ENCODE measurements at places on chromosomes 4 and X.
A peak's percentile ranks its signal among the peaks of the same experiment; 100 is the strongest.

GRCh38 chr4:175092114-175092513 lies 174.0 kb downstream of the ADAM29 start:
- no peak for DNase-seq

GRCh38 chrX:13752646-13753045 lies 18.1 kb downstream of the OFD1 start:
- no peak for DNase-seq

DNA sequence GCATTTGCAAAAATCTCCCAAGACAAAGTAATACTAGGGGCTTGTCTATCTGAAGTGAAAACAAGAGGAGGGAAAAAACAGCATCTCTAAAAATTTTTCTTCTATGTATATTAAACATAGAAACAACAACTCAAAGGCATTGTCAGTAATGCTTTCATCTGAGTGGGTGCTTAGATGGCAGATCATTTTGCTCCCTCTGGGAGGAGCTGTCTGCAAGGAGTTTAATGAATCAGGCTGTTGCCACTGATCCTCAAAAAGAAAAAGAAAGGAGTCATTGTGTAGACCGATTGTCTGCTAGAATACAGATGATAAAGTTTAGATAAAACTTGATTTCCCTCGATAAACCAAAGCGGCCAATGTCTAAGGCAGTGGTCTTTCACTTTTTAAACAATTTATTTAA lies 49.7 kb upstream of the KLHL8 start:
- peak; percentile 46 for DNase-seq

GRCh38 chr4:138697851-138698250 lies 317.7 kb upstream of the NOCT start:
- DNase-seq, result no peak

DNA sequence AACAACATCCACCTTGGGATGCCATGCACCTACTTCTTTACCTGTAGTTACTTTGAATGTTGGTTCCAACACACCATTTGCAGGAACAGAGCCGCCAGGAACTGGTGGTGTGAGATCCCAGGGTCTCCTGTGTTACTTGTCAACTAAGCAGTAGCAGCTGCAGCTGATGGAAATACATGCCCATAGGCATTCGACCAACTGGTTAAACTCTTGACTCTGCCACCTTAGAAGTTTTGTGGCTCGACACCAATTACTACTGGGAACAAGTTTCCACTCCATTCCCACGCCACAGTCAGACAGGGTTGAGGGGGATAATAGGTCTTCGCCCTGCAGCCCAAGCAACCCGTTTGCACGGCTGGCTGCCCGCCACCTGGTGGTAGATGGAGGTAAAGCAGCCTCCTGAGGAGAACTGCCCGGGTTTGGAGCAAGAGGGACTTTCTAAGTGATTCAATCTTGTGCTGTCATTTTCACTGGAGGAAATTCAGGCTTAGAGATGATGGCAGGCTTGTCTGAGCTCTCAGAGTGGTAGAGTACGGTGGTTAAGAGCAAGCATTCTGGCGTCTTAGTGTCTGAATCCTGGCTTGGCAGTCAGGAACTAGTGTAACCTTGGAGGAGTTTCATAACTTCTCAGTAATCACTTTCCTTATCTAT lies 119.1 kb upstream of the TRIM2 start:
- peak; percentile 78 for DNase-seq

GRCh38 chr4:123890889-123891288 lies 494.3 kb downstream of the SPRY1 start:
- no peak for DNase-seq

- peak; percentile 56 for DNase-seq
These were observed 29.2 kb upstream of the ASMTL start for GRCh38 chrX:1481636-1482529.

DNA sequence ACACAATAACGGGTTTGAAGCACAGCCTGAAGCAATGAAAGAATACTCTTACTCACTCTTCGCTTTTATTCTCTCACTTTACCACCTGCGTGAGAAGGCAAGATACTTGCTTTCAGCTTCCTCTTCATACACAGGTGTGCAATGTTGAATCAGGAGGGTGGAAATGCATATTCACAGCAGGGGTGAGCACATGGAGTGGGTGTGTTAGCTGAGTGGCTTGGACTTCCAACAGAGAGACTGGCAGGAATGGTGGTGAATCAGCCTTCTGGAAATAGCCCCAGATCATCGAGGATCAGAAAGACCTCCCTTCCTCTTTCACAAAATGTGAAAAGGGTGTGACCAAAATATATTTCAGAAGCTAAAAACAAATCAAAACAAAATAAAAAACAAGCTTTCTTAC lies 521.2 kb downstream of the STIM2 start:
- no peak for DNase-seq

DNA sequence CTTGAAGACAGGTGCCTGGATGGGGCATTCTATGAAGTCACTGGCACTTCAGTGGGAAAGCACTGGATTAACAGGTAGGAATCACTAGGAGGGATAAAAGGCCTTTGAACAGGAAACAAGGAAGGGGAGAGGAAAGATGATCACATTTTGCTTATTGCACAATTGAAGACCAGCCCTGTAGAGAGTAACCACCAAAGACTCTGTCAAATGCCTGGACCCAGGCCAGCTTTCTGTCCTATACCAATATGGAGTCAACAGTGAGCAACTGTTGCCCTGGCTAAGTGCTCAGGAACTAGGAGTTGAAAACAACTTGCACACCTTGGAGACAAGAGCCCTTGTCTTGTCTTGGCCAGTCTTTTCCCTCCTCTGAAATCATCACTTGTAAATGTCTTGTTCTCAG lies 14.1 kb upstream of the RTL3 start:
- no peak for DNase-seq

DNA sequence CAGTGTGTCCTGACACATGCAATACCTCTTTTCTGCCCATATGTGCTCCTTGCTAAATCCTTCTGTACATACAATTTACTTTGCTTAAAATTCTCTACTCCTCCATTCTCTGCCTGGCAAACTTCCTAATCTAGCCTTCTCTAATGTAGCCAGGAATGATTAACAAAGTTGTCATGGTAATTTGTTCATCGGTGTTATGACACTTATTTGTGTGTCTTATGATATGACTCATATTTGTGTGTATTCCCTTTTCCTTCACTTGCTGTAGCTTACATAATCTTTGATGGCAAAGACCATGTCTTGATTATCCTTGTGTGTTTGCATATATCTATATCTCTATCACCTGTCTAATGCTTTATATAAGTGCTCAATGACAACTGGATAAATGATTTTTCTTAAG lies 133.3 kb downstream of the COL25A1 start:
- no peak for DNase-seq

GRCh38 chrX:125266153-125266660 lies 53.5 kb upstream of the TEX13C start:
- DNase-seq, result no peak

- DNase-seq, result no peak
These were observed 225.2 kb upstream of the DKK2 start for GRCh38 chr4:107261241-107261874.

DNA sequence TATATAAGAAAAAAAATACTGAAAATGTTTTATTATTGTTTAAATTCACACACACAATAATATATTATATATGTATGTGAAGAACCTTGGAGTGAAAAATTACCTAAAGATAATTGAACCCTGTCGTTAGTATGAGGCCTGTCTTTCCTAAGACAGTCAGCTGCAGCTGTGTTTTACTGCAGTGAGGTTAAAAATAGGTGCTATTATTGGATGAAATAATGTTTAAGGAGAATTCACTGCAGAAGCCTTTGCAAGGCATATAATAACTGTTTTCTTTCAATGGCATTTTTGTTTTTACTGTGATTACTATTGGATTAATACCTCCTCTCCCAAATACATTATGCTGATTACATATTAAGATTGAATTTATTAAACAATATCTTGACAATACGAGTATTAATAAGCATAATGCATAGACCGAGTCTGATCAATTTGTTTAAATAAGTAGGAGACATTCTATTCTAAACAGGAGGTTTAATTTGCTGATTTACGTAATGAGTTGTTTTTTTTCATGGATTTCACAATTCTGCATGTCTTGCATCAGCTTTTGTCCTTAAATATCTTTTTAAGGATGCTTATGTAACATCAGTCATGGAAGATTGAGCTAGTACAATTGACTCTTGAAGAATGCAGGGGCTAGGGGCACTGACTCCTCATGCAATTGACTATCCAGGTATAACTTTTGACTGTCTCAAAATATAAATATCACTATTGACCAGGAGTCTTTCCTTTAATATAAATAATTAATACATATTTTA lies 1181.1 kb upstream of the PCDH7 start:
- DNase-seq, result no peak

Measured in AG08395 (cell line).